ENCODE measurements at places on chromosomes 11 and 22.
A peak's percentile ranks its signal among the peaks of the same experiment; 100 is the strongest.

DNA sequence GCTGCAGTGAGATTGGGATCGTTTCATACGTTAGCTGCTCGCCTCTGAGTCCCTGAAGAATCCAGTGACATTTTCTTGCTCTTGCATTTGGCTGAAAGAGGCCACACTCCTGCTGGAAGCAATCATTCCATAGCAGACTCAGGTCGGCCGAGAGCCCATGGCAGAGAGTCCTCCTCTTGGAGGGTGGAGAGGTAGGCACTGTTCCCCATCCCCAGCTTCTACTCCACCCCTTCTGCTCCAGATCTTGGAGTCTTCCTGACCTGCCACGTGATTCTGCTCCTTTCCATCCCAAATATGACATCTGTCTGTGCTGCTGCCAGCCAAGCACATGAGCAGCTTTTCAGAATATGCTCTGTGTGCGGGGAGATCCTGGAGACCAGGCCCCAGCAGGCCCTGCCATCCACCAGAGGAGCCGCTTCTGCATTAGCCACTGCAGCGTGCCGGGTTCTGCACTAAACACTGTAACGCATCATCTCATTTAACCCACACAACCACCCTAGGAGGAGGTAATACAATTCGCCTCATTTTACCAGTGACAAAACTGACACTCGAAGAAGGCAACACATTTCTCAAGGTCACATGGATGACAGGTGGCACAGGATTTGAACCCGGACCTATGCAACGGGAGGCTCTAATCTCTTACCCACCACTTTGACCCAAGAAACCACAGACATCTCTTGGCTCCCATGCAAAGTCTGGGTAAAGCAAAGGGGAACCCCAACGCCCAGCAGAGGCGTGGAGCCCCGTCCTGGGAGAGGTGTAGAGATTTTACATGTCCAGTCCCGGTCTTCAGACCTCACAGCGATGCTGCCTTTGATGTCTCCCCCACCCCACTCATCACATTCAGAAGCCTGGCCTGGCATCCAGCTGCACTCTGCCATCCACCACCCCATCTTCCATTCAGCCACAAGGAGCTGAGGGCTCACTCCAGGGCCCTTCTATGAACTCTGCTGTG is 78.8 kb downstream of the FEZ1 start:
- no peak for DNase-seq

GRCh38 chr11:7927635-7928034 is 3.4 kb downstream of the OR10A6 start:
- no peak for DNase-seq

DNA sequence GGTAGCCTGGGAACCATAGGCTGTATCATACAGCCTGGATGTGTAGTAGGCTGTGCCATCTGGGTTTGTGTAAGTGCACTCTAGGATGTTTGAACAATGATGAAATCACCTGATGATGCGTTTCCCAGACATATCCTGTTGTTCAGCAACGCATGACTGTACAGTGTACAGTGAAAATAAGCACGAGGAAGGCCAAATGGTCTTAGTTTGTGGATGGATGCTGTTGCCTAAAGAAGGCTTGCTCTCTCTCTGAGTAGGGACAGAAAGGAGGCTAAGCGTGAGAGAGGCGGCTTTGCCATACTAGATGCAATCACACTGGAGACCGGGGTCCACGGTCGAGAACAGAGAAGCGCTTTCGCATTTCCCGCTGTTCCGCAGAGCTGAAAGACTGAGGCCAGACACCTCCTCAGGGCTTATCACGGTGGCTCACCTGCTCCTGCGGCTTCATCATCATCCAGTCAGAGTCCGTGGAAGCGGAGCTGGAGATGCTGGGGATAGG is 27.6 kb upstream of the APLP2 start:
- peak; percentile 87 for DNase-seq

GRCh38 chr11:72720784-72721183 is 31.4 kb downstream of the ARAP1 start:
- no peak for DNase-seq

GRCh38 chr11:97614606-97615005 is 1224.8 kb downstream of the JRKL start:
- peak; percentile 45 for DNase-seq

GRCh38 chr11:66881451-66881835 is 24.6 kb downstream of the LRFN4 start:
- DNase-seq = no peak

GRCh38 chr11:107821199-107821927 is 37.2 kb downstream of the SLC35F2 start:
- peak; percentile 65 for DNase-seq

DNA sequence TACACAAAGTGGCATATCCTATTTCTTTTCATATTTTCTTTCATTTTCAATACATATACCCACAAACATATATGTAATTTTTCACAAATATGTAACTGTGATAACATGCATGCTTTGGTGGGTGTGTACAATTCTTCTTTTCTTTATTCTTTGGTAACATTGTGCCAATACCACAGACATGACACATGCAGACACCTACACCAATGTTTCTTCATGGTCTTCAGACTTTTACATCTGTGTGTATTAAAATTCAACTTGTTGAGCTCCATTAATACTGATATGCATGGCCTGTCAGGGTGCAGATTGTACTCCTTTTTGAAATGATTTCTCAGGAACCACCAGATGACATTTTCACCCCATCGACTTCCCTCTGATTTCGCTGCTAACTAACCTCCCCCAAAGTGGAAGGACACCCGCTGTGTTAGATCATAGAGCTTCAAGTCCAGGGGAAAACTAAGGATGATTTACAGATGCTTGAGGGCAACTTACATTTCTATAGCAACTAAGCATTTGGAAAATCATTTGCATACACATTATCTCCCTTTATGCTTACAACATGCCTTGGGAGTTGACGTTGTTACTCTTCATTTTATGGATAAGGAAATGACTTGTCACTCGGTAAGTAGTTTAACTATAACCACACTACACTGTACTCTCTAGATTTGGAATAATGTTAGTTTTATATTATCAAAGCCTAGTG is 10.5 kb upstream of the PANX3 start:
- DNase-seq = no peak

DNA sequence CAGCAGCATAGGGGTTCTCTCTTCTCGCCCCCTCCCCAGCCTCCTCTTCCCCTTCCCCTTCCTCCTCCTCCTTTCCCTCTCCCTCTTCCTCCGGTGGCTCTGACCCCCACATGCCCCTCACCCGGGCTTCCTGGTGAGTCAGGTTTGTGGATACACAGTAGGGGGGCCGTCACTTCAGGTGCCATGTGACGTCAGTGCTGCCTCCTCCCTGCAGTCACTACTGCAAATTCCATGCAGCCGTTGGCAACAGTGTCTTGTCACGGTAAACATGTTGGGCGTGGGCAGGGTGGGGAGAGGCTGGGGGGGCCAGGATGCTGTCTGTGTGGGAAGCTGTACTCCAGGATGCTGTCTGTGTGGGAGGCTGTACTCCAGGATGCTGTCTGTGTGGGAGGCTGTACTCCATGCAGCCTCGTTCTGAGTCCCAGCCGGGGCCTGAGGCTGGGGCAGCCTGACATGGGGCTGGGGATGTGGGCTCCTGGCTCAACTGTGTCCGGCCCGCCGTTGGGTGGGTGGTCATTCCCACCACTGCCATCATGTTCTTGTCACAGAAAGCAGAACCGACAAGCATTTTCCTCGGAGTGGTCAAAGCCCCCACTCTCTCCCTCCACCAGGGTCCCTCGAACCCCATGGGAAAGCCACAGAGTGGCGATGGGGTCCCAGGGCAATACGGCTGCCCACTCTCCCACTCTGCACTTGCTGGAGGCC is 2.4 kb upstream of the MUC2 start:
- DNase-seq = peak; percentile 57

DNA sequence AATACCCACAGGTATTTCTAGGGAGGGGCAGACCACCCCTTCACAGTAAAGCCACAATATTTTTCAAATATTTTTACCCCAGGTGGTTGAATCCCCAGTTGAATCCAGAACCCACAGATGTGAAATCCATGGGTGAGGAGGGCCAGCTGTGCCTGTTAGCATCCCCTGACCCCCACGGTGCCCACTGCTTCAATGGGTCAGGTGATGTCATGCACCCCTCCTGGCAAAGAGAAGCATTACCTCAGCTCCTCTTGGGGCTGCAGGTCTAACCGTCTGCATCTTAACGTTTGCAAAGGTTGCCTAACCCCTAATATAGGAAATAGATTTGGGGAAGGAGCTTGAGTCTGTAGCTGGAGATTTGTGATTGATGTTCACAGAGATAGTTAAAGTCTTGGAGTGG is 24.7 kb upstream of the IL17RA start:
- DNase-seq = no peak

DNA sequence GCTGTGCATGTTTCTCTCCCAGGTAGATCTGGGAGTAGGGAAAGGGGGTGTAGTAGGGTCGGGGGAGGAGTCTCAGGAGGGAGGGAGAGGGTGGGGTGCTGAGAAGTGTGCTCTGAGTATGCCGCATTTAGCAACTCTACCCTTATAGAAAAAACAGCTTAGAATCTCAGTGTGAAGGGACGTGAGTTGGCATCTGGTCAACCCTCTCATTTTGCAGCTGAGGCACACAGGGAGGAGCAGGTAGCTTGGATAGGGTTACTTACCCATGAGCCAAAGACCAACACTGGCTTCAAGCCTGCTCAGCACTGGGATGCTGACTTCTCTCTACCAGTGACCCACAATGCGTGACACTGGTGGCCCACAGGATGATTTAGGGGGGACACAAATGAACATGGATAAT is 95.9 kb downstream of the FBXO7 start:
- DNase-seq = no peak

DNA sequence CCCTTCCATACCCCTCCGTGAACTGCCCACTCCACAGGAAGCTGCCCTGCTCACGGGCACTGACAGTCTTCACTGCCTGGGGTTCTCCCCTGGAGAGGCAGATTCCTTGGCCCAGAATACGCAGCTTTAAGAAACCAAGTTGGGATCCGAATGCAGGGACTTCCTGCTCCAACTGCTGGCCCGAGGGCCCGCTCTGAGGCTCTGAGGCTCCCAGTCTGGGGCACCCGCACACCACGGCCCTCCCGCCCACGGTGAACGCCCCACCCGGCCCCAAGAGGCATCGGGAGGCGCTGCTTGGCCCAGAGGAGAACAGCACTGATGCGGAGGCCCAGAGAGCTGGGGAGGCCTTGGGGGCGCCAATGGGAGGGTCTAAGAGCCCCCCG is 42.3 kb downstream of the IGF2 start:
- DNase-seq = no peak

- no peak for DNase-seq
Observed at GRCh38 chr11:5700421-5701054, 10.9 kb downstream of the TRIM22 start.

- DNase-seq = no peak
Observed at GRCh38 chr11:61716478-61717285, 35.8 kb upstream of the MYRF start.

DNA sequence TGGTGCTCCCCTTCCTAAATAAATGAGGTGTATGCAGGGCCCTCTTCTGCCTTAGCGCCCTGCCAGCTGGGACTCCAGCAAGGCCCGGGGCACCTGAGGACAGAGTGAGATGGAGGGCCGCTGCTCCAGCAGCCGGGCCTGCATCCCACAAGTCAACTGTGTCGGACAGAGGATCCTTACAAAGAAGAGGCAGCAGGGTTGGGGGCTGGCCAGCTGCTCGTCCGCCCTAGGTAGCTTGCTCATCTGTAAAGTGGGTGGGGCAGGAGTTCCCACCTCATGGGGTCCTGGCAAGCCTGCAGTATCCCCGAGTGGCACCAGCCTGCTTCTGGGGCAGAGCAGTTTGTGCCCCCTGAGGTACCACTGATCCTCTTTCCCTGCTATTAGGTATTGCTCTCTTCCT is 7.6 kb downstream of the TMEM121B start:
- no peak for DNase-seq

GRCh38 chr11:130945896-130946295 is 29.6 kb upstream of the SNX19 start:
- peak; percentile 94 for DNase-seq

- no peak for DNase-seq
Observed at GRCh38 chr11:17952487-17952886, 60.4 kb downstream of the SERGEF start.

GRCh38 chr11:27353593-27354358 is 9.2 kb downstream of the CCDC34 start:
- DNase-seq = peak; percentile 55

- DNase-seq = no peak
Observed at GRCh38 chr11:20536784-20537183, 62.6 kb upstream of the SLC6A5 start.

GRCh38 chr11:22577854-22578253 is 47.8 kb downstream of the FANCF start:
- DNase-seq = no peak

- no peak for DNase-seq
Observed at GRCh38 chr11:22407921-22408320, 69.7 kb downstream of the SLC17A6 start.

DNA sequence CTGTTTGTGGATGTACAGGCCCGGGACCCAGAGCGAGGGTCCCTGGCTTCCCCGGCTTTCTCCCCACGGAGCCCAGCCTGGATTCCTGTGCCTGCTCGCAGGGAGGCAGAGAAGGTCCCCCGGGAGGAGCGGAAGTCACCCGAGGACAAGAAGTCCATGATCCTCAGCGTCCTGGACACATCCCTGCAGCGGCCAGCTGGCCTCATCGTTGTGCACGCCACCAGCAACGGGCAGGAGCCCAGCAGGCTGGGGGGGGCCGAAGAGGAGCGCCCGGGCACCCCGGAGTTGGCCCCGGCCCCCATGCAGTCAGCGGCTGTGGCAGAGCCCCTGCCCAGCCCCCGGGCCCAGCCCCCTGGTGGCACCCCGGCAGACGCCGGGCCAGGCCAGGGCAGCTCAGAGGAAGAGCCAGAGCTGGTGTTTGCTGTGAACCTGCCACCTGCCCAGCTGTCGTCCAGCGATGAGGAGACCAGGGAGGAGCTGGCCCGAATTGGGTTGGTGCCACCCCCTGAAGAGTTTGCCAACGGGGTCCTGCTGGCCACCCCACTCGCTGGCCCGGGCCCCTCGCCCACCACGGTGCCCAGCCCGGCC is 16.7 kb upstream of the ACR start:
- DNase-seq = no peak

Data from astrocyte (in vitro differentiated cells and primary cell).